ENCODE measurements at places on chromosomes 7 and 10.

- no peak for DNase-seq
Measured at GRCh38 chr7:135910393-135911036, 66.6 kb downstream of the MTPN start.

DNA sequence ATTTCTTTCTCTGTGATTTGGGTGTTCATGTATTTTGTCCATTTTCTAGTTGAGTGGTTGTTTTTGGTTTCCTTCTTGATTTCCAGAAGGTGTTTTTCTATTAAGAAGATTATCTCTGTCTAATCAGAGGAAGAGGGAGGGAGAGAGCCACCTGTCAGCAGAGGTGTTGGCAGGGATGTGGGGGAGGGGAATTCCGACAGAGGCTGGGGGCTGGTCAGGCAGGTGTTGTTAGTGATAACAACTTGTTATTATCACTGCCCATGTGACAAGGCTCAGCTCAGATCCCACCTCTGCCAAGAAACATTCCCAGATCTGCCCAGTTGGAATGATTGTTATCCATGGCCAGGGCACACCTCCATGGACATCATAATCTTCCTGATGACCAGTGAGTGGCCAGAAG, 293.4 kb downstream of the GFRA1 start:
- no peak for DNase-seq

DNA sequence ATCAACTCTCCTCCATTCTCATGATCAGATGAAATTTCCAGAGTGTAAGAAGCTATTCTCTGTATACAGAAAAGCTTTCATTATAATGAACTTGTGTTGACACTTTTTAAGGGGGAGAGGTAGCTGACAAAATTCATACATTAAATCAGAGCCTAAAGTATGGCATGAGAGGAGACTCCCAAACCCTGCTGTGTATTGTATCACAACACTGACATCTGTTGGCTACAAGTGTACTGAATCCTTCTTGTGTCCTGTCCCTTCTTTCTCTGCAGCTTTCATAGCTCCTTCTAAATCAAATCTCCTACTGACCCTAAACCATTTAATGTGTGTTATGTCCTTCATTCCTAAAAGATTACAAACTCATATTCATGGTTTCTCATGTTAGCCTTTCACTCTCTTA, 70.9 kb downstream of the GCC1 start:
- no peak for DNase-seq

GRCh38 chr7:48427671-48428070, 256.4 kb downstream of the ABCA13 start:
- DNase-seq, result no peak
